ENCODE measurements at places on chromosomes 5 and 9.
A peak's percentile ranks its signal among the peaks of the same experiment; 100 is the strongest.

- DNase-seq, result no peak
These were observed 1079.9 kb upstream of the ACO1 start for GRCh38 chr9:31304576-31304975.

DNA sequence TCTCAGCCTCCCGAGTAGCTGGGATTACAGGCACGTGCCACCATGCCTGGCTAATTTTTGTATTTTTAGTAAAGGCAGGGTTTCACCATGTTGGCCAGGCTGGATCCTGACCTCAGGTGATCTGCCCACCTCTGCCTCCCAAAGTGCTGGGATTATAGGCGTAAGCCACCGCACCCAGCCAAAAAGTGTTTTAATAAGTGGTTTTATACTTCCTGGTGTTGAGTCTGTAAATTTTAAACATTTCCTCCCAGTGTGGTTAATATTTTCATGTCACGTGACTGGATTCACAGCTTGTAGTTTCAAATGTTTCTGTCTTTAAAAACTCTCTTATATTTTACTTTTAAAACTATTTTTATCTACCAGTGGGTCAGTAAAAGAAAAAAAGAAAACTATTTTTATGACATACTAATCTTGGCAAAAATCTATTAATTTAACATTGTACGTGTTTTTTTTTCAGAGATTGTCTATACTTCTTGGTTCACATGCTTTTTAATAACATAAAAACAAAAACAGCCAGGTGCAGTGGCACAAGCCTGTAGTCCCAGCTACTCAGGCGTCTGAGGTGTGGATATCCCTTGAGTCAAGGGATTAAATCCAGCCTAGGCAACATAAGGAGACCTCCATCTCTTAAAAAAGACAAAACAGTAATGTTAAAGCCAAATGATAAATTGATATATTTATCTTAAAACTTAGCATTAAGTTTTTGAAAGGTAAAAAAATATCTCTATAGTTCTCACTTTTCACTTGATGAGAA, 117.1 kb downstream of the DMXL1 start:
- DNase-seq, result no peak

DNA sequence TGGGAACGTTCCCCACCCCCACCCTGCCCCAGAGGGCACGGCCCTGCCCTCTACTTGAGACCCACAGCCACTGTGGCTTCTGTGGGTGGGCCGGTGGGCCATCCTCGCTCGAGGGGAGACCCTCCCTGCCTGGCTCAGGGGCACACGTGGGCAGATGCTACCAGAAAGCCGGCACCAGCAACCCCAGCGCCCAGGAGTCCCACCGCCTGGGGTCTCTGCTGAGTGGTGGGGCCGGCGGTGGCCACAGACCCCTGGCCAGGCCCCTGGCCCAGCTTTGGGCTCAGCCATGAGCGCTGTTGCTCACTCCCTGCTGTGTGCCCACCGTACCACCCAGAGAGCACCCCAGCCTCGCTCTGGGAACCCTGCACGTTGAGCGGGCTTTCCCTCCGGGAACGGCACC, 16.5 kb upstream of the NRARP start:
- DNase-seq, result no peak

DNA sequence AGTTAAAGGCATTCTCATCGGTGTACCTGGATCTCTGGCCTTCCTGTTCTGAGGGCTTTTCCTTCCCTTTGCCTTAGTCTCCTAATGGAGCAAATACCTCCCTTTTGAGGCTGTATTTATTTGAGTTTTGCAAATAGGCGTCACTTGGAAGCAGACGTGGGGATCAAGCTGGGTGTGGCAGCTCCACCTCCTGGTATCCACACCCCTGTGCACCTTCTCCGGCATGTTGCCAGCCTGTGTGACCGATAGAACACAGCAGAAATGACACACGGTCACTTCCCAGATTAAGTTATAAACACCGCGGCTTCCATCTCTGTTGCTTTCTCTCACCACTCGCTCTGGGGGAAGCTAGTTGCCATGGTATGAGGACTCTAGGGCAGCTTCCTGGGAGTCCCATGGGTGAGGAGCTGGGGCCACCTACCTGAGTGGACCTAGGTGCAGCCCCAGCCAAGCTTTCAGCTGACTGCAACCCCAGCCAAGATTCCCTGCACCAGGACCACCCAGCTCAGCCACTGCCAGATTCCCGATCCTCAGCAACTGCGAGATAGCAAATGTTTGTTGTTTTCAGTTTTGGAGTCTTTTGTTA, 214.4 kb upstream of the MVB12B start:
- no peak for DNase-seq

- DNase-seq, result peak; percentile 72
These were observed 2.5 kb upstream of the ZNF367 start for GRCh38 chr9:96420468-96421219.

GRCh38 chr9:93464395-93464794, 11.0 kb upstream of the FAM120AOS start:
- DNase-seq, result no peak

DNA sequence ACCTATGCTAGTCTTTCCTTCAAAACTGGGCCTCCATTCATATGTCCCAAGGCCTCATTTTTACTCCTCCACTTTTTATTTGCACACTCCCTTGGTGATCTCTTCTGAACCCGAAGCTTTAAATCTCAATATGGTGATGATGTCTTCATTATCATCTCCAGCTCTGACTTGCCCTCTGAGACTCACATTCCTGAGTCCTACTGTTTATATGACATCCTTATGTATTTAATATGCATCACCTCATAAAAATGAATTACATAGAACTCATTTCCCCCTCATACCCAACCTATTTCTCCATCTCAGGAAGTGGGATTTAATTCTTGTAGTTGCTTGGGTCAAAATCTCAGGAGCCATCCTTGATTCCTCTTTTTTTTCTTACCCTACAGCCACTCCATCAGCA, 473.0 kb downstream of the EBF1 start:
- DNase-seq, result no peak

DNA sequence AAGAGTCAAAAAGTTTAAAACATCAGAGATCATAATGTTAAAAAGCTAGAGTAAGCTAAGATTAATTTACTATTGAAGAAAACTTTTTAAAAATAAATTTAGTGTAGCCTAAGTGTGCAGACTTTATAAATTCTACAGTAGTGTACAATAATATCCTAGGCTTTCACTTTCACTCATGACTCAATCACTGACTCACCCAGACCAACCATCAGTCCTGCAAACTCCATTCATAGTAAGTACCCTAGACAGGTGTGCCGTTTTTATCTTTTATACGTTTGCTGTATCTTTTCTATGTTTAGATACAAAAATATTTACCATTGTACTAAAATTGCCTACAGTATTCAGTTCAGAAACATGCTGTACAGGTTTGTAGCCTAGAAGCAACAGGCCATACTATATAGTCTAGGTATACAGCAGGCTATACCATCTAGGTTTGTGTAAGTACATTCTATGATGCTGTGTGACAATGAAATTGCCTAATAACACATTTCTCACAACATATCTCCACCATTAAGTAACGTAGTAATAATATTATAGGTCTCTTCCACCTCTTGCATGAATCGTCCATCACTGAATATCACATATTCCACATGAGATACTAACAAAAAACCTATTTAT, 59.2 kb downstream of the MEGF9 start:
- no peak for DNase-seq

DNA sequence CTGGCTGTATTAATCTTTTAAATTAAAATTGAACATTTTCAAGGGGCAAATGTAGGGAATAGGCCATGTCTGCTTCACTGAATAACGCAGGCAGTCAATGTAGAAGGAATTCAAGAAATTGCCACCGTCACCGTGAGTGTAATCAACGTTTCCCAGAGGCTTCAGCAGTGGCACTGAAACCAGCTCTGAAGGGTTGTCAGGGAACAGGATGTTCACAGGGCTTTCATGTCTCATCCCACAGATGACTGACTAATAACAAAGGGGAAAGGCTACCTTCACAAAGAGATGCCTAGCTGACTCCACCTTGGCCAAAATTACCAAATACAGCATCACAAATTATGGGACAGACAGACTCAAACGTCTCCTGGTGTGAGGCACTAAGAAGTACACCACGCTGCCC, 70.4 kb upstream of the SIMC1 start:
- DNase-seq, result no peak

DNA sequence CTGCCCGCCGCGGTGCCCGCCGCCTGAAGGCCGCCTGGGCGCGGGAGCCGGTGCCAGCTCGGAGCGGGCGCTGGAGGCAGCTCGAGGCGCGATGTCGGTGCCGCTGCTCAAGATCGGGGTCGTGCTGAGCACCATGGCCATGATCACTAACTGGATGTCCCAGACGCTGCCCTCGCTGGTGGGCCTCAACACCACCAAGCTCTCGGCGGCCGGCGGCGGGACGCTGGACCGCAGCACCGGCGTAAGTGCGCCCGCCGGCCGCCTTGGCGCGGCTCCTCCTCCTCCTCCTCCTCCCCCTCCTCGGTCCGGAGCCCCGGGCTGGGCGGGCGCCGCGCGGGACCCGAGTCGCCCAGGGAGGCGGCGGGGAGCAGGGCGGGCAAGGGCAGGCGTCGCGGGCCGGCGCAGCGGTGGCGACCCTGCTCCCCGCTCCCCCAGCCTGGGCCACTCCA, 455 bp downstream of the OLFM1 start:
- DNase-seq, result no peak

GRCh38 chr5:176830995-176831423, 20.6 kb downstream of the UNC5A start:
- no peak for DNase-seq

GRCh38 chr9:37920471-37921167, 16.7 kb upstream of the SLC25A51 start:
- no peak for DNase-seq

GRCh38 chr5:110880413-110880812, 141.6 kb downstream of the SLC25A46 start:
- no peak for DNase-seq

DNA sequence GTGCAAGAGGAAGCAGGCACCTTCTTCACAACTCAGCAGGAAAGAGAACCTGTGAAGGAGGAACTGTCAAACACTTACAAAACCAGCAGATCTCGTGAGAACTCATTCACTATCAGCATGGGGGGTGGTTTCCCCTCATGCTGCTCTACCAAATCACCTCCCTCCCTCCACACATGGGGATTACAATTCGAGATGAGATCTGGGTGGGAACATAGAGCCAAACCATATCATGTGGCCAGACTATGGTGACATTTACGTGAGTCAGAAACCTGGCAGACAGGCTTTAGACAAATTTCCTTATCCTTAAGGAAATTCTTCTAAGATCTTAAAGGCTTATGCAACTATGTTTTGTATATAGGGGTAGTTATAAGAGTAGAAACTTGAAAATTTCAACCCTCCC, 8.7 kb upstream of the AOPEP start:
- no peak for DNase-seq

DNA sequence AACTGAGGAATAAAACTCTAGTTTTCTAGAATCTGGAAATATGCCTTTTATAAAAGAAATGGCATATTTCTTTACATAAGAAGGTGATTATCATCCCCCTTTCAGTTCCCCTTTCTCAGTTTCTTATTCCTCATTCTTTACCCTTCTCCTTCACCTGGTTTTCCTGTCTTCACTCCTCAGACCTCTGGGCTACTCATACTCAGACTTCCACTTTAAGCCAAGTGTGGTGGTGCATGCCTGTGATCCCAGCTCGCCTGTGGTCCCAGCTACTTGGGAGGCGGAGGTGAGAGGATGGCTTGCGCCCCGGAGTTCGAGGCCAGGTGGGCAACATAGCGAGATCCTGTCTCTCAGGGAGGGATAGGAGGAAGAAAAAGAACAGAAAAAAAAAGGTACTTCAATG, 57.2 kb downstream of the RANBP6 start:
- DNase-seq, result no peak

GRCh38 chr9:128494108-128494745, 10.3 kb upstream of the GLE1 start:
- no peak for DNase-seq

Data from bone marrow (tissue), 2 donors.